ENCODE measurements at places on chromosomes 1 and 21. TPM values are rescaled to one million over a fixed set of nuclear protein-coding genes. Genes with fewer than 3 reads are reported as not detected.

DNA sequence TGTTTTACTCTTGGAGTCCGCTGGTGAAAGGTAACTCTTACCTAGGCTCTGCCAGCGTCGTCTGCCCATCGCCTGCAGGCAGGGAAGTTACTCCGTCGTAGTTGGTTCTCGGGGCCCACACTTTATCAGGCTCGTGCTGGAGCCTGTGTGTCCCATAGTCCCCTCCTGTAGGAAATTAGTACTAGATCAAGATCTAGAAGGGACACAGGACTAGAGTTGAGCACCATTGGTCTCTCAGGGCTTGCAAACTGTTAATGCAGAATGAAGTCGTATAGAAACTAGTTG, 940 bp downstream of the SRRM1 start:
- no peak for DNase-seq

DNA sequence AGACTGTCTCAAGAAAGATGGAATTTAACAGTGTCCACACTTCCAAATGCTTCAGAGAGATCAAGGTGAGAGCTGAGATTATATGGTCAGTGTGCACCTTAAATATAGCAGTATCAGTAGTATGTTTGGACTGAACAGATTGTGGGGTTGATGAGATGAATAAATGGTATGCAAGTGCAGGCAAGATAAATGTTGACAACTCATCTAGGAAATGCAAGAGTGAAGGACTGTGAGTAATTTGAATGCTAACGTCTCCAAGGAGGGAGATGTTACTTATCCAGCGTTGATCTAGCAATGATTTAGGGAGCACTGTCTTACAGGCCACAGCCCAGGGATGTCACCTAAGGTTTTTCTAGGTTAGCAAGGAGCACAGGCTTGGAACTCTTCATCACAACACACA, 170.7 kb upstream of the GALNT2 start:
- DNase-seq: no peak

- DNase-seq: no peak
Observed at GRCh38 chr1:157025856-157026255, 19.7 kb downstream of the ARHGEF11 start.

DNA sequence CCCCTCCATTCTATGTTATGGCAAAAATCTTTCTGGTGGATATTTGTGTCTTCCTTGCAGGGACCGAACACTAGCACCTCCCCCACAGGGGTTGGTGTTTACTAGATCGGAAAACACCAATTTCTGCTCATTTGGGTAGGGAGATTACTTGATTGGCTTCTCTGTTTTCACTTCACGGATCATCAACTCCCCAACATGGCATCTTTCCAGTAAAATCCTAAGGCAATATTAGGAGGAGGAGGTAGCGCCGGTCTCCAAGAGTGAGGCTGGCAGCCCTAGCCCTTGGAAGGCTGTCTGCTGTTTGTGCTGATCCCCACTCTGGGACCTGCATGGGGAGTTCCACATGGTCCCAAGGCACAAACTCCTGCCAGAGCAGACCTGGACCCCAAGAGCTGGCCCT, 12.2 kb downstream of the VASH2 start:
- no peak for DNase-seq

- DNase-seq: no peak
Observed at GRCh38 chr1:110538075-110538474, 19.1 kb upstream of the KCNA10 start.

DNA sequence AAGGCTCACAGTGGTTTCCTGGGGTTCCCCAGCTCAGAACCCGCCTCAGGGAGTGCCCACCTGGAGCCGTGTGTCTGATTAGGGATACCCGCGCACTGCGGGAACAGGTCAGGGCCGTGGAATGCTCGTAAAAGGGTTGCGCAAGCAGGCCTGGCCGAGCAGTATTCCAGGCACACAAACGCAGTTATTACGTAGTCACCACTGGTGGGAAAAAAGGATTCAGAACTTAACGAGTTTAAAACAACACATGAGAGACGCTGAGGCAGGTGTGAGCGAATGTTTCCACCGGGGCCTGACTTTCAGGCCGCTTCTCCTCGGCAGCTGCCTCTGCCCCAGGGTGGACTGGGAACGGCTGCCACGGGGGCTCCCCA, 18.2 kb downstream of the PLCH2 start:
- no peak for DNase-seq

GRCh38 chr1:21325731-21326387, 35.6 kb upstream of the ECE1 start:
- no peak for DNase-seq

LCE1C gene
- polyA plus RNA-seq: not detected

LGR6 gene
- 0.65 TPM for polyA plus RNA-seq

SLC9C2 gene
- not detected for polyA plus RNA-seq

LCE2B gene
- not detected for polyA plus RNA-seq
